ENCODE measurements at places on chromosomes 4 and X.

- DNase-seq: no peak
Measured at GRCh38 chrX:21438792-21439191, 64.6 kb downstream of the CNKSR2 start.

DNA sequence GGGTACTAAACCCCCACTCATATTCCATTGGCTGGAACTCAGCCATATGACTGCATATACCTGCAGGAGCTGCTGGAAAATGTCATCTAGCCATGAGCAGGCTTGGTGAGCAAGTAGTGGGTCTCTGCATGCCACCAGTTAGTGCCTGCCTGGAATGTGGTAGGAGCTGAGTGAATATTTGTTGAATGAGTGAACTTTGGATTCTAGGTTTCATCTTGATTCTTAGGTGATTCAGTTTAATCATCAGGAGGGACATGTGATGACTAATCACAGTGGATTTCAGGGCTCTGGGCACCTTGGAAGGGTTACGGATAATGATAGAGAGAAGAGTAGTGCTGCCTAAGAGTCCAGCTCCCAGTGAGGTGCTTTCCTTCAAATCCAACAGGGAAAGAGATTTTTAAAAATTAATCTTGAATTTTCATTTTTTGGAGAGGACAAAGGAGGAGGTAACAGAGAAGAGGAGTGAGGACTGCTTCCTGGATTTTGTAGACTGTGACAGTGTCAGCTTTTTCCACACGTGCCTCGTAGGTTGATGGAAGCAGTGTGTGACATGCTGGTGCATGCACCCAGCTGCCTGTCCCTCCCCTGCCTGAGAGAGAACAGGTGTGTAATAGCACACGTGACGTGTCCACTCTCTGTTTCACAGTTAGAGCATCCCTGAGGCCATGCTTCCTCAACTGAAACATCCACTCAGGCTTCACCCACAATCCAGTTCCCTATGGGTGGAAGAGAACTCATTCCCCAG, 30.4 kb downstream of the NHS start:
- no peak for DNase-seq

DNA sequence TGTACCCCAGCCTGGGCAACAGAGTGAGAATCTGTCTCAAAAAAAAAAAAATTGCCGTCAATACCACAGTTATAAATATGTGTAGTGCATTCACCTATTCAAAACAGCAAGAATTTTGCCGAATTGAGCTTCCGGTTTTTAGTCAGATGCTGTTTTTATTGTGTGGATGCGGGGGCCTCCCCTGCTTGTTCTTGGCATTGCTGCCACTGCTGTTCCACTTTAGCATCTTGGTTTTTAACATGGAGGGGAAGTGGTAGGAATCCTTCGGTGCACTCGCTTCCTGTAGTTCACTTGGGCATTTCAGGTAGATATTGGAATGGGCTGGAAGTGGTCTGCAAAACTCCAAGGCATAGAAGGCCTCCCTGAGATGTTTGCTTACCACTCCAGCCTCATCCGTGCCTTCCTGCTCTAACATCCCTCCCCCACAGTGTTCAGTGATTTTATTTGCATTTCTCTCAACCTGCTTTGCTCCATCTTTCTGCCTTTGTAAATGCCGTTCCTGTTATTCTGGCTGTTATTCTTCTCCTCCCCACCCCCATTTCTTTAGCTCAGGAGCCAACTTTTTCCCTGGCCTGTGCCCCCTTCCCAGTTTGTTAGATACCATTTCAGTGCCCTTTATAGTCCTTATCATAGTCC, 25.5 kb downstream of the MOB1B start:
- DNase-seq: no peak

DNA sequence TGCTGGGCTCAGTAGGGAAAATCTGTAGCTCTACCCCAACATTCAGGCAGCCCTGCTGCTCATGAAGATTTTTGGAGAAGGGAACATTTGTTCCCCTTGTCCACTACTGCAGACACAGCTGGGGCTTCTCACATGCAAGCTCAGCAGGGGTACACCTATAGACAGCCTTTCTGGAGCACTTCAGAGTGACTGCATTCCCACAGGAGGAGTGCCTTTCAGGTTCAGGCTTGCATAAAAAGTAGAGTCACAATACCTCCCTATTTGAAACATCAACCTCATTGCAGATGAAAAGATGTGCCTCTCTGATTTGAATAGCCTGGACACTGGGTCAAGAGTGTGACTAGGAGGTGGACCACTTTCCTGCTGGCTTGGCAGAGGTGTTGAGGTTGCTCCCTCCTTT, 53.3 kb upstream of the NAP1L2 start:
- DNase-seq: no peak

DNA sequence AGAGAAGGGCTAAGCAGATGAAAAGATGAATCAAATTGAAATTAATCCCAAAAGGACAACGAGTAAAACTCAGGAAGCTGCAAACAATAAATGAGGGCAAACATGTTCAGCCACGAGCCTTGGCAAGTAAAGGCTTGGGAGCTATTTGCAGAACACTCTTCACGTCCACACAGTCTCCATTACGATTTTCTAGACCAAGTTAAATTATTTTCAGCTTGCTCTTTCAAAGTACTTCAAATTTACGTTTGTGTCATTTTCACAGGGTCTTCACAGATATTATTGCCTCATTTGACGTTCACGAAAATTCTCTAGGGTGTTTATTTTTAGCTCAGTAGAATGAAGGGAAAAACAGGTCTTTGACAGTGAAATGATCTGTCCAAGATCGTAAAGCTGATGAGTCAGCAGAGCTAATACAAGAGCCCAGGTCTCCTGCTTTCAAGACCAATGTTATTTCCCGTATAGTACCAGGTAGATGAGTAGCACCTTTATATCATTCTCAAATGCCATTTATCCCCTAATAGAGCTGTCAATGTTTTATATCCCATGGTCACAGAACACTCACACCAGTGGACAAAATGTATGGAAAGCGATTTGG, 20.9 kb downstream of the KLB start:
- no peak for DNase-seq

DNA sequence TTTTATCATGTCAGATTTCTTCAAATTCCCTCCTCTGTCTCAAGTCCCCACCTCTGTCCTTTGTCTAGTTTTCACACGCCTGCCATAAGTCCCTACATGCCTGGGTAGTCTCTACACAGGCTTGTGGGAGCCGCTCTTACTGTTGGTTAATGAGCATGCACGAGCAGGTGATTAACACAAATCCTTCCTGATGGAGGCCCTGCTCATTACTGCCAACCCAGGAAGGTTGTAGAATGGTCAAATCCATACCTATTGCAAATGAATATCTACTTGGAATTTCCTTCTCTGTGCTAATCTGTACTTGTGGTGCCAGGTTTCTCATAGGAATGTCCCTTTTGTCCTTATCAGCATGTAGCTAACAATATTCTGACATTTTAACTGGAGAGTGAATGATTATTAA, 208.4 kb upstream of the HDX start:
- no peak for DNase-seq

DNA sequence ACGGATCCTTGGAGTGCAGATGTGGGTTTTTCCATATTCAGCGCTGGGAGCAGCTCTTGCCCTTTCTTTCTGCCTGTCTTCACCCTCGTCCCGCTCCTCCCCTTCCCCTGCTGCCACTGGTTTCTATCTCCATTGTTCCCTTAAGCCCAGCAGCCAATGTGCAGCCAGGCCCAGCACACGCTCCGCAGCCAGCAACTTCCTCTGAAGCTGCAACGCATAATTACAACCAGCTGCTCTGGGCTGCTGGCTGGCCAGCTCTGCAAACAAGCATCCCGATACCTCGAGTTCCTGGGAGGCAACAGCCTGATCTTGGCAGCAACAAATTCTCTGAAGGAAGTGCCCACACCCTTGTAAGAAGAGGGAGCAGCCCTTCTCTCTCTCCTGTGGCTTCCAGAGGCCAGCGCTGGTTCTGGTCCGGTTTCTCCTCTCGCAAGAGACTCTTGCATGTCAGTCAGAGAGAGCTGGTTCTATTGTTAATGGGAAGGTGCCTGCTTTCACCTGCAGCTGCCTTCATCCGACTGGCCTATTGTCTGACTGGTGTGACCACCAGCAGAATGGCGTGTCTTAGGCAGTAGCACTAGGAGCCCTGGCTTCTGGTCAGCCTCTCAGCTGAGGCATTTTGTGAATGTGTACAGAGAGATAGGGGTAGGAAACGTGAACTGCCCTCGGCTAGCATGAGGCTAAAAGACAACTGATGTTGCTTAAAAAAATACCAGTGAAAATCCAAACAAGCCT, 83.8 kb upstream of the MAML3 start:
- peak; percentile 96 for DNase-seq

- DNase-seq: no peak
Measured at GRCh38 chr4:100540131-100540530, 22.3 kb upstream of the EMCN start.

- no peak for DNase-seq
Measured at GRCh38 chr4:23333556-23333945, 556.3 kb downstream of the PPARGC1A start.

DNA sequence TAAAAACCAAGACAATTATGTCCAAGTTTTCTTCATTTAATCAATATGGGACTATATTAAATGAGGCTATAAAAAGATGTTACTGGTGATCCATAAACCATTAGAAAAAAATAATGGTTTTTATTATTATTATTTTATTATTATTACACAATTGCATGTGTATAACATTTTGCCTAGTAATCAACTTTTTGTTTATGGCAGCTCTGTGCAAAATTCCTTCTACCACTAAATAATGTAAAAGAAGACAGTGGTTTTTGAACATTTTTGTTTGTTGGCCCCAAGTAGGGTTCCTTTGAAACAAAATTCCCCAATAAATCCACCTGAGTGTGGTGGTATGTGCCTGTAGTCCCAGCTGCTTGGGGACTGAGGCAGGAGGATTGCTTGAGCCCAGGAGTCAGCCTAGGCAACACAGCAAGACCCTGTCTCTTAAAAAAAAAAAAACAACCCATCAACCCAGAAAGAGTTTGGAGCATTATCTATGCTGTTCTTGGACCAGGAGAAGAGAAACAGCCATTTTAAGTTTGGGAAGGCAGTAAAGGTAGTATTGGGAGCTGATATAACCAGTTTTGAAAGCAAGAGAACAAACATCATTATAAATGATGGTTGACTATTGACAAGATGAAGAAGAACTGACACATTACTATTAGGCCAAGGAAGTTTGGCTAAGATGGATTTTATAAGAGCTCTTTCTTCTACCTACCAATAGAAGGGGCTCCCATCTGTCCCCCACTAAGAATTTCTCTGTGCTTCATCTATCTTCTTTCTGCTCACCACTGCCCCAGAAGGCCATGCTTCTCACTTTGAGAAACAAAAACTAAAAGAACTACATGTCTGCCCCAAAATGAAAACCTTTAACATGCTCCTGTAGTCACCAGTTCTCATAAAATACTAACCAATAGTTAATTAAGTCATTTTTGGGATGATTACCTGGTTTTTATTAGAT, 2.2 kb downstream of the TMEM156 start:
- DNase-seq: no peak

GRCh38 chr4:72107456-72107855, 75.7 kb downstream of the NPFFR2 start:
- no peak for DNase-seq

DNA sequence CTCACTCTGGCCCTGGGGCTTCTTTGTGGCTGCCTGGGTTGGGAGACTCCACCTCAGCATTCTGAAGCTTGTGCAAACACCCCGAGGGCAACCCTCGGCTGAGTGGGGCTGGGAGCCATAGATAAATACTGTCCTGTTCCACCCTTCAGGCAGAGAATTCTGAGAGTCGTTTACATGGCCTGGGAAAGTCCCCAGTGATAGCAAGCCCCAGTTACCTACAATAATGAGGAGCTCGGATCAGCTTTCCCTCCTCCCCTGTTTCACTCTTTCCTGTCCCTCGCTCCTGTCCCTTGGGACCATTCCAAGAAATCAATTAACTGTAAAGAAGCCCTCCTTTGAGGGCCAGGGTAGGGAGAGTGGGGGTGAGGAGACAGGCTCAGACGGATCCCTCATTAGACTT, 31.6 kb upstream of the DDX3X start:
- no peak for DNase-seq

DNA sequence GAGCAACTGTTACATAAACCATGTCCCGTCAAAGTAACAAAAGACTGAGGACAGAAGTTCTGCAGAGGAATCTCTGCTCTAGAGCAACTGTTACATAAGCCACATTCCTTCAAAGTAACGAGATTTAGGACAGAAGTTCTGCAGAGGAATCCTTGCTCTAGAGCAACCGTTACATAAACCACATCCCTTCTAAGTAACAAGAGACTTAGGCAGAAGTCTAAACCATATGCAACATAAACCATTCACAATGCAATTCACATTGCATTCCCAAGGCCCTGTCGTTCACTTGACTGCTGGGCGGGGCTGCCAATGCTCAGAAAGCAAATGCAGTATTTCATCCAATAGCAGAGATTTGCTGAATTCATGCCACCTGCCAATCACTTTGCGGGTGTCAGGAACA, 124.4 kb upstream of the PUDP start:
- peak; percentile 10 for DNase-seq

GRCh38 chr4:139574641-139575040, 18.6 kb upstream of the SETD7 start:
- no peak for DNase-seq

DNA sequence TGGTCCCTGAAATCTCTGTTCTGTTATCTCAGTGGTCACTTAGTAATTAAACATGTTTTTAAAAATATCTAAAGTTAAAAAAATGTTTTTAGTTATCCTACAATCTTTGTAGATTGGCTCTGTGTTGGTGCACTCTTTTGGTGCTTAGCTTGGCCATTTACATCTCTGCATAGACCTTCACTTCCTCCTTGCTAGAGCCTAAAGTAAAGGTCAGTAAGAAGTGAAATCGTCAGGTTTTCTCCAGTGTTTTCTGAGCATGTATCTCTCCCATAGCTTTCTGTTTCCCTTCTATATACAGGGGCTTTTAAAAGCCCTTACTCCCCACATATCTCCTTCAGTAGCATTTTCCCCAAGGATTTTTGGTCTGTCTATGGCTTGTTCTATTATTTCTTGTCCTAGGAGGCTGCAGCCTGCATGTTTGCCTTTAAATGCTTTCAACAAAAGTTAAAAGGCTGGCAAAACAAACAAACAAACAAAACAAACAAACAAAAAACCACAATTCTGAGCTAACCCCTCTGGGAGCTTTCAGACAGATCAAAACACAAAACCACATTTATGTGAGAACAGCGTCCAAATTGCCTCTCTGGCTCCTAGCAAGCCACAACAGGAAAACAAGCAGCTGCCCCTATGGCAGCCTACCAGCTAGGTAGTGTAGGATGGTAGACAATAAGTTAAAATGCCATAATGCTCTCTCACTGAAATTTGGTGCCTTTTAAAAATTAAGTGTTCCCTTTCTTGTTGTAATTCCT, 27.3 kb upstream of the GPRASP2 start:
- DNase-seq: no peak

DNA sequence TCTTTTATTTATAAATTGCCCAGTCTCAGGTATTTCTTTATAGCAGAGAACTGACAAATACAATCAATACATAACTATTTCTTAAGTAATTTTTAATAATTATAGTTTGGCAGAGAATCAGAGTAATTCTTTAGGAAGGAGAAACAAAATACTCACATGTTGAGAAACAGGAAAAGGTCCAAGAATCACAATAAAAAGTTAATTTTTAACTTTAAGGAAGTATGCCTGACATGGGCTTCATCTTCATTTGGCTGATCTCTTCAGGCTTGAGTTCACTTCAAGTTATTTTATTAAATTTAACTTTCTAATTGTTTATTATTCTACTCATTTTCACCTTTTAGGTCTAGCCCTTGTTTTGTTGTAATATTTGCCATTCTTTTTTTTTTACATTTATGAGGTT, 36.1 kb upstream of the RNF150 start:
- DNase-seq: no peak
